ENCODE measurements at places on chromosomes 16 and 17. TPM values are rescaled to one million over a fixed set of nuclear protein-coding genes. Genes with fewer than 3 reads are reported as not detected.

DNA sequence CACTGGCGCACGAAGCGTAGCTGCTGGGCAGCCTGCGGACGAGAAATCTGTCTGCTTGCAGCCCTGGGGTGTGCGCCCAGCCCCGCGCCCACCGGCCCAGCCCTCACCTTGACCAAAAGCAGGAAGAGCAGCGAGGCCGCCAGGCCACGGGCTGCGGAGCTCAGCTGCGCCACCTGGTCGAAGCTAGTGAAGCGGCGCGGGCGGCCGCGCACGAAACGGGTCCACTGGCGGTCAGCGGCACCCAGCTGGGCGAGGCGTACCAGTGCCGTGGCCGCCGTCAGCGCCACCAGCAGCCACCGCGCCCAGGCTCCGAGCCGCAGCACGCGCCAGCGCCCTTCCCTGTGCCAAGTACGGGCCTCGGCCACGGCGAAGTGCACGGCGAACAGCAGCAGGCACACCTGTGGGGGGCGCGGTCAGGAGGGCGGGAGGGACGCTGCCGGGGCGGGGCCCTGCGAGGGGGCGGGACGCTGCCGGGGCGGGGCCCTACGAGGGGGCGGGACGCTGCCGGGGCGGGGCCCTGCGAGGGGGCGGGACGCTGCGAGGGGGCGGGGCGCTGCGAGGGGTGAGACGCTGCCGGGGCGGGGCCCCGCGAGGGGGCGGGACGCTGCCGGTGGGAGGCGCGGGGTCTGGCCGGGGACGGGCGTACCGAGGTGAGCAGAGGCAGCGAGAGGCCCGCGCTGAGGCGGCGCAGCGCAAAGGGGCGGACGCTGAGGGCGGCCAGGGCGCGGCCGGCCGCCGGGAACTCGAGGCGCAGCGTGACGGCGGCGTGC, 43.2 kb downstream of the TSC2 start:
- H3K36me3 ChIP-seq = peaks cover 89% of the 10 kb centered on the region
- H3K4me3 ChIP-seq = no peak overlapping the region
- DNase-seq = peak; percentile 91
- H3K27ac ChIP-seq = peak overlapping the region; percentile 86

DNA sequence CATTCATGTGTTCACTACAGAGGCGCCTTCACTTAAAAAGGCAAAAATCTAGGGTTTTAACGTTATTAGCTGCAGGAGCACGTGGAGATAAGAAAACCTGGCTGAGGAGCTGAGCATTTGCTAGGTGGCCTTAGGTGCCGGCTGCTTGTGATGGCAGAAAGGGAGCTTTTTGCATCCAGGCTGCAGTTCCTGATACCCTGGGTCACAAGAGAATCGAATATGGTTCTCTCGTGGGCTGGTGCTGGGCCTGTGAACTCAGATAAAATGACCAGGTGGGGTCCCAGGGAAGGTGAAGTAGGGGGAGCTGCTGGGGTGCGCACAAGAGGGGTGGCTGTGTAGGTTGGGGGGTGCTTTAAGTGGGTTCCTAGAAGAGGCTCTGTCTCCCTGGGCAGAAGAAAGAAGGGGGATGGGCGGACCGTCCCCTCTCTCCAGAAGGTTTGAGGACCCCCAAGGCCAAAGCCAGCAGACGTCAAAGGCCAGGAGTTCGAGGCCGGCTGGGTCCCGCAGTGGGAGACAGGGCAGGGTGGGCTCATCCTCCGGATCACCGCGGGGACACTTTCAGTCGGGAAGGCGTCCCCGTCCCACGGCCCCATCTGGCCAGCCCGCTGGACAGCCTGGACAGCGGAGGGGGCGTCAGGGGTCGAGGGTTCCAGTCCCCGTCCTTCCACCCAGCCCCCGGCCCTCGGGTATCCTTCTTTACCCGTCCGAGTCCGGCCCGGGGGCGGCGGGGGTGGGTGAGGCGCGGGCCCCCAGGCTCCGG, 740 bp upstream of the CMIP start:
- H3K27ac ChIP-seq = no peak overlapping the region
- no peaks in the 10 kb centered on the region for H3K36me3 ChIP-seq
- DNase-seq = peak; percentile 69
- peaks cover 33% of the 10 kb centered on the region for H3K4me1 ChIP-seq

GRCh38 chr17:63116967-63117830, 151.2 kb downstream of the TANC2 start:
- no peaks in the 10 kb centered on the region for H3K36me3 ChIP-seq
- H3K27me3 ChIP-seq = no peaks in the 10 kb centered on the region
- peak; percentile 81 for DNase-seq

- H3K27ac ChIP-seq = no peak overlapping the region
- no peaks in the 10 kb centered on the region for H3K4me1 ChIP-seq
- H3K4me3 ChIP-seq = no peak overlapping the region
- H3K27me3 ChIP-seq = no peaks in the 10 kb centered on the region
- DNase-seq = peak; percentile 36
- H3K36me3 ChIP-seq = no peaks in the 10 kb centered on the region
Measured at GRCh38 chr16:71499775-71500364, 10.7 kb upstream of the ZNF19 start.

DNA sequence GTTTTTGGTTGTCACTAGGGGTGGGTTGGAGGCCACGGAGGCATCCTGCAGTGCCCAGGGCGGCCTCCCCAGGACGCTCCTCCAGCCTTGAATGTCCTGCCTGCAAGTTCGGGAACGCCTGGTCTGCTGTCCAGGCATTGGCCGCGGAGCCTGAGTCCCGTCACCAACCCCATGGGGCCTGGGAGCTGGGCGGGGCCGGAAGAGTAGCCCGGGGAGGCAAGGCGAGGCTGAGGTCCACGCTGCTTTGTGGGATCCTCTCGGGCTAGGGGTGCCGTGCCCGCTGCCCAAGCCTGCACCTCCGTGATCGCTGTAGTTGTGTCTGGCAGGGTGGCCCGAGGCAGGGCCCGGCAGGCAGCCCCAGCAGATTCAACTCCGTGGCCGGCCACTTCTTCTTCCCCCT, 12.8 kb downstream of the TELO2 start:
- no peak overlapping the region for H3K27ac ChIP-seq
- peaks cover 31% of the 10 kb centered on the region for H3K36me3 ChIP-seq
- H3K27me3 ChIP-seq = no peaks in the 10 kb centered on the region
- DNase-seq = no peak
- H3K4me3 ChIP-seq = no peak overlapping the region
- no peaks in the 10 kb centered on the region for H3K4me1 ChIP-seq

DNA sequence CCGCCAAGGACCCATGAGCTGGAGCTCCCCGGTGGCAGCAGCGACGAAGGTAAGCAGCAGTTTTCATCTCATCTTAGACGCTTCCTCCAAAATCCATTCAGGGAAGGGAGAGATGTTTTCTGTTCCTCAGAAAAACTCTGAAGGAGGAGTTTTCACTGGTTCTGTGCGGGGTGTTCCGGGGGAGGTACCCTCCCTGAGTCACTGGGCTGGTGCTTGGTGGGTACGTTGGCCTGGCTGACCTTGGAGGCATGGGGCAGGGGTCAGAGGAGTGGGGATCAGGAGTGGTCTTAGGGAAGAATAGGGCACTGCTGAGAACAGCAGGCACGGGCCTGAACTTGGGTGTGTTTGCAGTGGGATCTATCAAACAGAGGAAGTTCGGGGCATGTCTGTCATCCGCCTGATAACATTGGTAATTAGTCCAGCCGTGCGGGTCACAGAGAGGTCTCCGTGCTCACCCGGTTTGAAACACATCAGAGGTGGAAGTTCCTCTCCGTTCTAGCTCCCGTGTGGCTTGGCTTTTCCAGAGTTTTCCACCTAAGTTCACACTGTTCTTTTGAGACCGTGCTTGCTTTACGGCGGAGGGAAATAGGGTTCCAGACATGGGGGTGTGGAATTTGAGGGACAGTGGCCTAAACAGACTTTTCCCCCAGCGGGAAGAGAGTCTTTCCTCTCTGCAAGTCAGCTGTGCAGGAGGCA, 59.6 kb upstream of the CIBAR2 start:
- no peaks in the 10 kb centered on the region for H3K27me3 ChIP-seq

MYH8 gene
- not detected for total RNA-seq

DNA sequence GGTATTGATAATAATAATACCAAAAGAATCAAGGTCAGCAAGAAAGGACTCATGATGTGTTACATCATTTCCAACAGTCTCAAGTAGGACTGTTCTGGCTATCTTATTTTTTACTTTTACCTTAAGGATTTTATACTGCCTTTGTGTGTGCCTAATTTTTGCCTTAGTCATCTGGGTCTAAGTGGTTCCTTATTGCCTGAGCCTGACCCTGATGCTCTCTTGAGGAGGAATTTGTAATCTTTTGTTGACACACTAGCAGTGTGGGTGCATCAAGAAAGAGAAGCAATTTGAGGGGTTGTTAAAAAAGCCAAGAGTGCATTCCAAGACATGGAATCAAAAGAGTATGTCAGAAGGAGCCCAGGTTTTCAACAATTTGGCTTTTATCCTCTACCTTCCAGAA, 59.3 kb downstream of the TMEM100 start:
- no peak overlapping the region for H3K4me3 ChIP-seq
- H3K27me3 ChIP-seq = no peaks in the 10 kb centered on the region
- H3K4me1 ChIP-seq = no peaks in the 10 kb centered on the region
- DNase-seq = no peak
- H3K27ac ChIP-seq = no peak overlapping the region
